NCI-H1105 treated with DMSO at 0.1 percent for 48 hours (cell line): ENCODE measurements at places on chromosomes 12 and 14.

DNA sequence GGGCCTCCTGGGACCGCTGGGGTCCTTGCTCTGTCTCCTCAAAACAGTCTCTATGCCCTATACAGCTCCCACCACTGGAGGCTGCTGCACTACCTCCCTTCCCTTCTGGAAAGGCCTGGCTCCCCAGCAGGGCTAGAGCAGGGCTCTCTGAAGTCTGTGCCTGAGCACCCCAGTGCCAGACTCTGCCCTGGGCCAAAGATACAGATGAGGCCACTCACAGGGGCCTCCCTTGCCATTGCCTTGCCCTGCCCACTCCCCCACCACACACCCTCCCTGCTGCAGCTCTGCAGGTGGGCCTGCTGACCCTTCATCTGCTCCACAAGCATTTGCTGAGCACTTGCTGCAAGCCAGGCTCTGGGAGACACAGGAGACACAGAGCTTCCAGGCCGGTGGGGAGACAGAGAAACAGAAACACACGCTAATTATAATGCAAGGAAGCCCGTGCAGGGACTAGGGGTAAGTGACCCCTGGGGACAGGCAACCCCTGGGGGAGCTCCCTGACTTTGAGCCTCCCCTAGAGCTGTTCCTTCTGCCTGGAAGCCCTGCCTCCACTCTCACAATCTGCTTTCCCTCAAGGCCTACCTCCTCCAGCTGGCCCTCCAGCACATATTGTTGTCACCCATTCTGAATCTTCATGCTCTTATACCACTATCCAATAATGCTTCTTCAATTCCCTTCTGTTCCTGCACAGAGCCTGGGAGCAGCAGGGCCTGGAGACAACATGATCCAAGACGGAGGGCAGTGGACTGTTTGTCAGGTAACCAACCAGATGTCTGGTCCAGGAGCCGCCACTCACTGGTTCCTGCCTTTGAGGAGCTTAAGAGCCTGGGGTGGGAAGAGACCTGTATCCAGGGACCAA is 32.6 kb upstream of the PNMA1 start:
- DNase-seq: no peak

DNA sequence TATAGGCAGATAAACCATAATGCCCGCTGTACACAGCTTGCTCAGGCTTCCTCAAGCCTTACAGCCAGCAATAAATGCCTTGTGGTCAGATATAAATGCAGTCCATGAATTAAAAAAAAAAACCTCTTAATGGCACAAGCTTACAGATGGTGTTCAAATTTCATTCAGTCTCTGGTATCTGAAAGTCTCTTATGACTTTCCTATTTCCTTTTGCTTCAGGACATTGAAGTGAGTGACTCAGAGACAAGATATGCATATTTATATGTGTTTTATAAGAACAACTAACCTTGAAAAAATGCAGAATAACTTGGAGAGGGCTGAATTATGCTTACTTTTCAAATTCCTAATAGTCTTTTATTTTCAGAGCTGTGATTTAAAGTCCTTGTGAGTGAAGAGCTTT is 426.9 kb upstream of the MIS18BP1 start:
- no peak for DNase-seq

DNA sequence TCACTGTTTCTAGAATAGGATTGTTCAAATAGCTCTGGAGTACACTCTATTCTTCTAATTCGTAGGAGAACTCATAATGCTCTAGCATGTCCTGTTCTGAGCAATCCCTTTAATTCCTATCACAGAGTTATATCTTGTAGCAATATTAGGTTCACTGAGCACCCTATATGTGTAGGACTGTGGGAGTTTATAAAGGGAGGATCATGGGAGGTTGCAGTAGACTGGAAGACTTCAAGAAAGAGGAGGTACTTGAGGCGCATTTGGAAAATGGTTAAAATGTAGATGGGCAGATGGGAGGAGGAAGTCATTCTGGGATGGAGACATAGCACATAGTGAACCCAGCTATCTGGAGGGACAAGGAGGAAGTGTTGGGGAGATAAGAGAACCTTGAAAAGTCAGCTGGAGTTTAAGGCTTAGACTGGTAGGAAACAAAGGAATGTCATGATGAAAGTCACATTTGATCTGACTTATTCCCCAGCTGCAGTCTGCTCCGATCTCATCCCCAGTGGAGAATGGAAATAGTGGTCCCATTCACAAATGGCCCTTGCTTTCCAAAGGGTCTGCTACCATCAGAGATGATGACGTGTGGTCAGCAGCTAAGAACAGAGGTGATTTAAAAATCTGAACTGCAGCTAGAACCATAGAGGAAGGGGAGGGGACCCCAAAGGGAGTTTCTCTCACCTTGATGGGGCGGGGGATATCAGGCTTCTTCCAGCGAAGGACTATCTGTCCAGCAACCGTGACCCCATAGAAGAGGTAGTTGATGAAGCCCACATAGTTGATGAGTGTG is 10.1 kb upstream of the CEBPE start:
- DNase-seq: no peak

- peak; percentile 62 for DNase-seq
Observed at GRCh38 chr14:45838597-45838996, 585.6 kb upstream of the MIS18BP1 start.

DNA sequence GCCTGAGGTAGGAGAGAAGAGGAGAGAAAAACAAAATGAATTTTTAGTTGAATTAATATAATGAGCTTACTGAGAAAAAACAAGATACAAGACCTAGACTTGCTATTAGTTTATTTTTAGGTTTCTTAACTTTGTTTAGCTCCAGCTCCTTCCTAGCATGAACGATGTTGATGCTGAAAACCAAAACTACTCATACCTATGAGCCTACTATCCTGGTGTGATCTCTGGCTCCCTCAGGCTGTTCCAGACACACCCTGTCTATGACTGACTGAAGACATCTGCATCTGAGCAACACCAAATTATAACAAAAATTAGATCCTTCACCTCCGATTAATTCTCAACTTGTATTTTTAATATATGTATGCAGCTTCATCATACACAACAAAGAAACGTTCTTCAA is 190.4 kb downstream of the SLC5A8 start:
- DNase-seq: no peak

- peak; percentile 77 for DNase-seq
Observed at GRCh38 chr12:45726603-45727300, 2.8 kb upstream of the ARID2 start.

GRCh38 chr12:114013575-114014345 is 47.6 kb upstream of the RBM19 start:
- peak; percentile 75 for DNase-seq

DNA sequence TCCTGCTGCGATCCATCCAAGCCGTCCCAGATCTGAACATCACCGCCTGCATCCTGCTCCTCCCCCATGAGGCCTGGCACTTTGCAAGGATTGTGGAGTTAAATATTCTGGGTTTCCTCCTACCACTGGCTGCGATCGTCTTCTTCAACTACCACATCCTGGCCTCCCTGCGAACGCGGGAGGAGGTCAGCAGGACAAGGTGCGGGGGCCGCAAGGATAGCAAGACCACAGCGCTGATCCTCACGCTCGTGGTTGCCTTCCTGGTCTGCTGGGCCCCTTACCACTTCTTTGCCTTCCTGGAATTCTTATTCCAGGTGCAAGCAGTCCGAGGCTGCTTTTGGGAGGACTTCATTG is 8.2 kb downstream of the BDKRB1 start:
- no peak for DNase-seq

DNA sequence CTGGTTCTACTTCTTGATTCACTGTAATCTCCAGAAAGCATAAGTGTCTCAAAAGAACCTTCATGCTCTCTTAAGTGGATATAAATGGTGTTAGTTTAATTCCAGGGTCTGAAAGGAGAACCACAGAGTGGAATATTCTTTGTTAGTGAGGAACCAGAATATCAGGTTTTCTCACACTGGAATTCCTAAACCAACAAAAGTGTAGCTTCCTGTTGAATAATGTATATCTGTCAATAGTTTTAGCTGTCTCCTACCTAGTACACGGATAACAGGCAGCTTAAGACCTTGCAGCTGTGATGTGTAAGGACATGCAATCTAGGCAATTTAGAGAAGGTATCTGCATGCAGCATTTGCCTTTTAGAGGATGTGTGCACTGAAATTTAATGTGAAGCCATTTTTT is 24.0 kb downstream of the LRIG3 start:
- DNase-seq: no peak

GRCh38 chr12:21502164-21502496 is 541 bp downstream of the GOLT1B start:
- peak; percentile 48 for DNase-seq

DNA sequence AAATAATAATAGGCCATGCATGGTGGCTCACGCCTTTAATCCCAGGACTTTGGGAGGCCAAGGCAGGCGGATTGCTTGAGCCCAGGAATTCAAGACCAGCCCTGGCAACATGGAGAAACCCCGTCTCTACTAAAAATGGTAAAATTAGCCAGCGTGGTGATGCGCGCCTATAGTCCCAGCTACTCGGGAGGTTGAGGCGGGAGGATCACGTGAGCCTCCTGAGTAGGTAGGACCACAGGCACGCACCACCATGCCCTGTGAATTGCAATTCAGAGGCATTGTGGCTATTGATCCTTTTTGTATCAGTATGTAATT is 2.3 kb downstream of the ARHGDIB start:
- DNase-seq: no peak

- no peak for DNase-seq
Observed at GRCh38 chr12:109811624-109811995, 21.6 kb downstream of the TRPV4 start.

- DNase-seq: no peak
Observed at GRCh38 chr14:33903369-33903768, 47.5 kb downstream of the EGLN3 start.

- no peak for DNase-seq
Observed at GRCh38 chr14:48378541-48378940, 703.1 kb upstream of the MDGA2 start.

GRCh38 chr14:73787486-73788316 is 63.9 kb upstream of the PTGR2 start:
- DNase-seq: no peak

DNA sequence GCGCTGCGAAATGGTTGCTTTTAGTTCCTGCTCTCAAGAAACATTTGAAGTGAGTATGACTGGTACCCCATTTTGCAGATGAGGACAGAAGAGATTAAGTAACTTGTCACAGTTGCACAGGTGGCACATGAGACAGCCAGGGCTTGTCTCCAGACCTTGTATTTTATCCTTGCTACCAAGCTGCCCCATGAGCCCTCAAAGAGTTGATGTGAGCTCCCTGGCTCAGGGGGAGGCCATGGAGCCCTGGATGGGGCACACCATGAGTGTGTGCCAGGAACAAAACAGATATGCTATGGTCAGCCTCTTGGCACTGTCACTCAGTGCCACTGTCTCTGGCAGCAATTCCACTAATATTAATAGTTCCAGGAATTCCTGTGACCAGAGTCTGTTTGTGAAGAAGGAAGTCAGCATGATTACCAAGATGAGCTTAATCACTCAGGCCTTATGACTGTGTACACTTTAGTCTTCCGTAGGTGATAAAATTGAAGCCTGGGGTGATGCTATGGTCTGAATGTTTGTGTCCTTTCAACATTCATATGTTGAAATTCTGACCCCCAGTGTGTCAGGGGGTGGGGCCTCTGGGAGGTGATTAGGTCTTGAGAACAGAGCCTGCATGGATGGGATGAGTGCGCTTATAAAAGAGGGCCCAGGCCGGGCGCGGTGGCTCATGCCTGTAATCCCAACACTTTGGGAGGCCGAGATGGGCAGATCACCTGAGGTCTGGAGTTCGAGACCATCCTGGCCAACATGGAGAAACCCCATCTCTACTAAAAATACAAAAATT is 806.8 kb downstream of the AACS start:
- no peak for DNase-seq

DNA sequence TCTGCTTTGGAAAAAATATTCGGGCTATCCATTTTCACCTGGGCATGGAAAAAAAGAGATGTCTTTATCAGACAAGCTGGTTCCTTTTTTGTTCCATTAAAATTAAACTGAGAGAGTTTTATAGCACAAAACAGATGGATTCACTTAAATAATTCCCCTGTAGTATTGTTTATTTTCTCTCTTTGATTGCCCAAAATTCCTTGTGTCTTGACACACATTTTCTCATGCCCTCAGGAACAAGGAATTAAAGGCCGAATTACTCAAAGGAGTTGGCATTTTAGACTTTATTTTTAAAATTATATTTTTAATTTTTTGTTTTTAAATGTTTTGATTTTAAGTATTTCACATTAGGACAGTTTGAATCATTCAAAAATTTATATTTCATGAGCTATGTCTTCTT is 69.6 kb upstream of the SLCO1C1 start:
- DNase-seq: no peak
